Fibroblast of skin of right biceps (primary cell): ENCODE measurements at places on chromosomes 12 and 14.

DNA sequence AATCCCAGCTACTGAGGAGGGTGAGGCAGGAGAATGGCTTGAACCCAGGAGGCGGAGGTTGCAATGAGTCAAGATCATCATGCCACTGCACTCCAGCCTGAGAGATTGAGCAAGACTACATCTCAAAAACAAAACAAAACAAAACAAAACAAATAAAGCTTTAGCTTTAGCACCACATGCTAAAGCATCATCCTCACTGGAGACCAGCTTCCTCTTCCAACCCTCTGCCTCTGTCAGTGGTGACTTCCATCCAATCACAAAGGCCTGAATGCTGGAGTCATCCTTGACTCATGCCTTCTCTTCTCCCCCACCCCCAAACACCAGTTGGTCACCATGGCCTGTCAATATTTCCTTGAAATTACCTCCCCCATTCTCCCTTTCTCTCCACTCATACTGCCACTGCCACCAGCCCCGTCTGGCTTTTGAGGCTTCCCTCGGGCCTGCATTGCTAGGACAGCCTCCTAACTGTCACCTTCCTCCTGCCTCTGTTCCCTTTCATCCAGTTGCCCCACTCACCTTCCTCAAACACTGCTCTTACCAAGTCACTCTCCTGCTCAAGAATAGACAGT, 1.4 kb downstream of the ZNF385A start:
- DNase-seq, result peak; percentile 93

- peak; percentile 1 for DNase-seq
Measured at GRCh38 chr14:97581016-97581415, 783.8 kb downstream of the VRK1 start.

DNA sequence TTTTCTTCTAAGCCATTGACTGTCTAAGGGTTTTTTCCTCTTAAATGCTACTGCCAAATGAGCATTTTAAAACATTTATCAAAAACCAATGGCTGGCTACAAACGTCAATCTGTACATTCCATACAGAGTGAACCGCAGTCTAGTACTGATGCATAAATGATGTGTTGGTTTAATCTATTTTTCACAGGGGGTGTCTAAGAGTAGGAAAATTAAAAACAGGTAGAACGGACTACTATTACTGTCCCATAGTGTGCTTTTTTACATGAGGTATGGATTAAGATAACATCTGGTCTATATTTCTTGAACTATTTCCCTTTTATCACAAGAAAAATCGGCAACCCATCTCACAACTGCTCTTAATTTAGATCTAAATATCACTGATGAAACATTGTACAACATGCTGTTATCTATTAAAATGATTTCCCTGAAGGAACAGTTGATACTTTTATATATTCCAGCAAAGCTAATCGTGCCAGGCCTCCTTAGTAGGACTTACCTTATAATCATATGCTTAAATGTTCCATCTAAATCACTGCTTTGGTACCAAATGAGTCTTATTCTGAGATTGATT, 172.9 kb upstream of the CDKN3 start:
- DNase-seq, result peak; percentile 35

GRCh38 chr14:23285530-23286019, 357 bp downstream of the HOMEZ start:
- DNase-seq, result no peak

GRCh38 chr12:87201598-87201997, 827.6 kb downstream of the C12orf50 start:
- no peak for DNase-seq

DNA sequence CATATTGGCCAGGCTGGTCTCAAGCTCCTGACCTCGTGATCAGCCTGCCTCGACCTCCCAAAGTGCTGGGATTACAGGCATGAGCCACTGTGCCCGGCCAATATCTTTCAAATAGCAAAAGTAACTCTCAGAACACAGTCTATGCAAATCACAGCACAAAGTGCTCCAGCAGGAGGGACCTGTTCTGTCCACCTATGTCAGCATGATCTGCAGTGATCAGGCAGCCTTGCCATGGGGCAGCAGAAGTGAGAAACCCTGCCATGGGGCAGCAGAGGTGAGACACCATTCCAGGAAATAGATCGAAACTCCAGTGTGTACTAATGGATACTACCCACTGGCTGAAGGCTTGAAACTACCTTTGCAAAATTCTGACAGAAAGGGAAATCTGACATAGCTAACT, 78.5 kb upstream of the EIF5 start:
- no peak for DNase-seq

- peak; percentile 36 for DNase-seq
Measured at GRCh38 chr12:4137015-4137414, 136.5 kb upstream of the CCND2 start.

GRCh38 chr12:122947352-122947792, 18.9 kb downstream of the ABCB9 start:
- no peak for DNase-seq

DNA sequence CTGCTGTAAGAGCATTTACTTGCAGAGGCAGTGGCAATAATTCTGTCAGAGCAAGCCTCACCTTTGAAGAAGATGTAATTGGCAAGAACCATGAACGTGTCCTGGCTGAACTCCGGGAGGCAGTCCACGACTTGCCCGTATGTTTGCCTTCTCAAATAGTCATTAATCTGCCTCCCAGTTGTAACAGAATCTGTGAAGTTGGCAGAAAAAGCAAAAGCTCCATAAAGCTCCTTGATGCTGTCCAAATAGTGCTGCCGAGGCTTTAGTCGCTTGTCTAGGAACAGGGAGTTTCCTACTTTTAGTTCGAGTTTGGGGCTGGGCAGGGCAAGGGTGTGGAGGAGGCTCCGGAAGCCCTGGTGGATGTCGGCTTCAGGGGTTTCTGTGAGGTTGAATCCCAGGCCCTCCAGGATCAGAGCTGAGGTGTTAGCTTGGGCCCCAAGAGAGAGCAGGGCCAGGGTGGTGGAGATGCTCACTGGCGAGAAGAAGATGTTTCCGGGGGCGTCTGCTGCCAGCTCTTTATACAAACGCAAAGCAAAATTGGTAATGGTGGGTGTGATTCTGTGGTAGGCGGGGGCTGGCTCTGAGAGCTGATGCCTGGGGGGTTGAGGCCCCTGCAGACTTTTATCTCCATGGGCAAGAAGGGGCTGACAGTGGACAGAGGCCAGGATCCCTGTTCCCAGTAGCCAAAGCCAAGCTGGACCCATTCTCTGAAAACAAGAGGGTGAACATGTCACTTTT, 4.4 kb downstream of the SERPINA11 start:
- no peak for DNase-seq

- DNase-seq, result peak; percentile 62
Measured at GRCh38 chr12:1093166-1093751, 102.2 kb downstream of the ERC1 start.

DNA sequence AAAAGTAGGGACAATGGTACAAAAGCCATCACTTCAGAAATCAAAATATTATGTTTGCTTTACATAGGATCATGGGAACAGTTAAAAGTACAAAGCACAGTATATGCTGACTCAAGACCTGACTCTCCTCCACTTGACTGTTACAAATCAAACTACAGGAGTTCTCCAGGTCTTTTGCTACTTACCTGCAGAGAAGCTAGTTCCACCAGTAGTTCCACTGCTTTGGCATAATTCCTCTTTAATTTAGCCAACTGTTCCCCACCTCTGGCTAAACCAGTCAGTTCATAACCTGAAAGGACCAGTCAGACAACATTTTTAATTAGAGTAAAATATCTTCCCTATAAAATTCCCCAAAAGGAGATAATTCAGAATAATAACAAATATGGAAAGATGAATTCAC, 14.0 kb downstream of the ATP6V1D start:
- DNase-seq, result no peak

GRCh38 chr12:110001596-110001995, 2.4 kb downstream of the ANKRD13A start:
- peak; percentile 95 for DNase-seq

GRCh38 chr12:48441069-48441468, 31.3 kb upstream of the ANP32D start:
- DNase-seq, result no peak

DNA sequence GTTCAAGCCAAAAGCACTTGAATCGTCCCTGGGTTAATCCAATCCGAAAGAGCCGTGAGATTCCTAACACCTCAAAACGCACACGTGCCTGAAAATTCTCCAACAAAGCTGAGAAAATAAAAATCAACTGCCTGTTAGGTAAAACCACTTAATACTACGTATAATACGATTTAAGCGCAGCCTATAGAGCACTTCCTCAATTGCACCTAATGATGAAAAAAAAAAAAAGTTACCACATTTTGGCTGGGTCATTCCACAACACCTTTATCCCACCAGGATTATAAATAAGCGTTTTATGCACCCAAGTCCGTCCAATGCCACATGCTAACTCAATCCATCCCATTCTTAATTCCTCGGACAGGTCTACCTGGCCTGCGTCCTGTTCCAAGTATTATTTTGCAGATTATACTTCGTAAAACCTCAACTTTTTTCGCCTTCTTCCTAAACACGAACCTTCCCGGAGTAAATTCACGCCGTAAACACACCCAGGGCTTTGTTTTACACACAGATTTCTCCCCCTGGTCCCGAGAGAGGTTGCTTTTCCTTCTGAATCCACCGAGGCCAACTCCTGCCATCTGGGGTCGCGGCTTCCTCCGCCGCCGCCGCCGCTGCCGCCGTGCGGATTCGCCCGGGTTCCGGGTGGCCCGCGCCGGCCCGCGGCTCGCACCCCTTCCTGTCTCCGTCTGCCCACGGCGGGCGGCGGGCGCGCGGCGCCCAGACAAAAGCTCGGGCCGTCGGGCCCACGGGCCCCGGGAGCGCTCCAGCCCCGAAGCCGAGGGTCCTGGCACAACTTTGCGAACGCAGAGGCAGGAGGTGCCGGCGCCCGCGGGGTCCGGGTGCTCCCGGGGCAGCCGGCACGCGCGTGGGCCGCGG, 66.2 kb downstream of the RNF34 start:
- DNase-seq, result peak; percentile 28

DNA sequence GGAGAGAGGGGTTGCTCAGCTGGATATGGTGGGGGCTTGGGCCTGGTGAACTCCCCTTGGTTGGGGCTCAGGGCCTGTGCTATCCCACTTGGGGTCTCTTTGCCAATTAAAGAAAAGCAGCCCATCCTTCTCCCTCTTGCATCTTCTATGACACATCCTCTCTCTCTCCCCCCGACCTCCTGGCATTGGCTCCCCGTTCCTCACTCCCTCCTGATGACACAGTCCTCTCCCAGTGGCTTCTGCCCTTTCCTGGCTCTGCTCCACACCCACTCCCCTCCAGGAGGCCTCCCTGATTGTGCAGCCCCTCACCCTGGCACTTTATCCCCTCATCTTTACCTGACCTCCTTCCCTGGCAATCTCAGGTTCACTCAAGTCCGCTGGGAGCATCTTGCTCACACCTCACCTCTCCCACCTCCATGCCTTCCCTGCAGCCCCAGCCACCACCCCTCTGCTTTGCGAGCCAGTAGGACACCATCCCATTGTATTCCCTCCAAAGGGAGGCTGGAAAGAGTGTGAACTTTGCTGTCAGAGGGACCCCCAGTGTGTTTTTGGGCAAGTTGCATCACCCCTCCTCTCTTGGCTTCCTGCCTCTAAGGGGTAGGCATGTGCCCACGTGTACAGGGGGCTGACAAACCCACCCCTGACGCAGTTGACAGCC, 10.7 kb downstream of the KRT80 start:
- DNase-seq, result peak; percentile 68

DNA sequence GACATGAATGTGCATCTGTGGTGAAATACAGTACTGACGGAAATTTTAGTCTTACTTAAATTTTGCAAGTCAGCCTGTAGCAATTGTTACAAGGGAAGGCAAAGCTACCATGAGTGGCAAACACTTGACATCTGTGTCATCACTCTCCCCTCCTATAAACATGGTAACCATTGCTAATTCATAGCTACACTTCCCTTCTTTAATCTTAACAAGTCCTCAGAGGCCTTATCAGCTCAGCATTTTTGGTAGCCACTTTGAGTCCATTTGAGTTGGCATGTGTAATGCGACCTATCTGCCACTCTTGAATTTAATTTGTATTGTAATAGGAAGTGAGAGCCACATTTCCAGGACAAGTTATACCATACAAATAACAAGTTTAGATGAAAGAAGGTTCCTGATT, 218.1 kb downstream of the RMST start:
- DNase-seq, result no peak

DNA sequence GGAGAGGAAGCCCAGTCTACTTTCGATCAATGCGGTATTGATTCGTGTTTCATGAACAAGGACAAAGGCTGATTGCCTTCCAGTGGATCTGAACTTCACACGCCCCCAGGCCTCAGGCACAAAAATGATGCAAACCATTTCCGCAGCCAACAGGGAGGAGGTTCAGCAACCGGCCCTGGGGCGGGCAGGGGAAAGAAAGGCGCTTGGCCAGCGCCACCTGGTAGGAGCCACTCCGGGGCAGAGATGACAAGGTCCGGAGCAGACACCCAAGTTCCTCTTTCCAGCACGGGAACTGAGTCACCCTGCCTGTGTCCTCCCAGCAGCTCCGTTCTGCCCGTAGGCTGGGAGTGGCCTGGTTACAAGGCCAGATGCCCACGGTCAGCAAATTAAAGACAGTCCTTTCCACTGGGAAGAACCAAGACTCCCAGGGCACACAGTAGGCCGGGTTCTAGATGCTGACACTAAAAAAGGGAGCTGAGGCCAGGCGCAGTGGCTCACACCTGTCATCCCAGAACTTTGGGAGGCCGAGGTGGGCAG, 136.3 kb downstream of the SCARB1 start:
- DNase-seq, result no peak

GRCh38 chr14:54050759-54051158, 94.1 kb upstream of the BMP4 start:
- DNase-seq, result no peak

- DNase-seq, result no peak
Measured at GRCh38 chr14:74951443-74952179, 3.8 kb downstream of the PGF start.

- no peak for DNase-seq
Measured at GRCh38 chr14:44898551-44898950, 63.2 kb downstream of the KLHL28 start.

GRCh38 chr14:88323523-88324199, 592 bp upstream of the KCNK10 start:
- peak; percentile 29 for DNase-seq

- no peak for DNase-seq
Measured at GRCh38 chr14:27727251-27727770, 1039.3 kb upstream of the FOXG1 start.

- peak; percentile 45 for DNase-seq
Measured at GRCh38 chr14:36069535-36069900, 107.0 kb downstream of the PTCSC3 start.

DNA sequence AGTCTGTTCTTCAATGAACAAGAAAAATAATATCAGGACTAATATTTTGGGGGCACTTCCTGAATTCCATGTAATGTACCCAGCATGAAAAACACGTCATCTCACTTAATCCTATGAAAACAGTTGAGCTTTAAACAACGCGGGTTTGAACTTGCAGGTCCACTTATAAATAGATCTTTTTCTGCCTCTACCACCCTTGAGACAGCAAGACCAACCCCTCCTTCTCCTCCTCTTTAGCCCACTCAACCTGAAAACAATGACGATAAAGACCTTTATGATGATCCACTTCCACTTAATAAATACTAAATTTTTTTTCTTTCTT, 203.9 kb upstream of the KRR1 start:
- no peak for DNase-seq

- no peak for DNase-seq
Measured at GRCh38 chr12:33330940-33331339, 108.7 kb downstream of the SYT10 start.
